ENCODE measurements at places on chromosomes 4 and X.

DNA sequence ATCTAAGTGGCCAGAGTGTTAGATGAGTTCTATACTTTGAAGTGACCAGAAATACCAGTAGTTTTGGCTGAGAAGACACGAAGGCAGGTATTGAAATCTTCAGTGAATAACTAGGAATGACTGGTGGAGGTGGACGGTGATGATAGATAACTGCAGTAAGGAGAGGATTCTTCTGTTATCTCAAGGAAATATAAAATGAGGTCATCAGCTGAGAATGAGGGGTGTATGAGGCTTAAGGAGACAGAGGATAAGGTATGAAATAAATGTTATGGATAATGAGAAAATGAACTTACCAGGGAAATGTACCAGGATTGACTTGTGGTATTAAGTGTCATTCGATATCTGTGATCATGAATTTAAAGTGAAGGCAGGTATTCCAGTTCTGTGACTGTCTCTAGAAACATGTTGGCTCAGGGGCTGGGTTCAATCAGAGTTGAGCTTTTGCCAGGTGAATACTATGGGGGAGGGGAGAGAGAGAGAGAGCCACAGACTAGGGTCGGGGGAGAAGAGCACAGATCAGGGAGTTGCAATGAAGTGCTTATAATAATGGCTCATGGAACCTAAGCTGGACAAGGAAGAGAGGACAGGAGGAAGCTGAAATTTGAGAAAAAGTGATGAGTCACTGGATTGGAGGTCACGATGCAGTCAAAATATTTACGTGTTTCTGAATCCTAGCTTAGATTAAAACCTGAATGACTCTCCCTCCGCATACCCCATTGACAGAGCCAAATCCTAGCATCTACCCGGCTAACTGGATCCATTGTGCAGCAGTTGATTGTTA is 37.5 kb upstream of the BRS3 start:
- DNase-seq: no peak

DNA sequence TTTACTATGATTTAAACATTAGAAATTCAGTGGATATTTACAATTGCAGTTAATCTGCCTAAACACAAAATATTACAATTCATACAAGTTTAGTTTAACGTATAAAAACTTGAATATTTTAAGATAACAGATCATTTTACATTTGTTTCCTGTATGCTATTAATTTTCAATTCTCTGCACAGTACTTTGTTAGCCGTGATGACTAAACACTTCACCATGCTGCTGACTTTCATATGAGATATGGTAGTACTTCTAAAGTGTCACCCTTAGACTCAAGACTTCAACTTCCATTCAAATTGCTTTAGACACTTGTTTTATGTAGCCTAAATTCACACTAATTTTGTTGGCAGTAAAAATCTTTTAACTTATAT is 1646.4 kb upstream of the ADGRL3 start:
- DNase-seq: no peak

DNA sequence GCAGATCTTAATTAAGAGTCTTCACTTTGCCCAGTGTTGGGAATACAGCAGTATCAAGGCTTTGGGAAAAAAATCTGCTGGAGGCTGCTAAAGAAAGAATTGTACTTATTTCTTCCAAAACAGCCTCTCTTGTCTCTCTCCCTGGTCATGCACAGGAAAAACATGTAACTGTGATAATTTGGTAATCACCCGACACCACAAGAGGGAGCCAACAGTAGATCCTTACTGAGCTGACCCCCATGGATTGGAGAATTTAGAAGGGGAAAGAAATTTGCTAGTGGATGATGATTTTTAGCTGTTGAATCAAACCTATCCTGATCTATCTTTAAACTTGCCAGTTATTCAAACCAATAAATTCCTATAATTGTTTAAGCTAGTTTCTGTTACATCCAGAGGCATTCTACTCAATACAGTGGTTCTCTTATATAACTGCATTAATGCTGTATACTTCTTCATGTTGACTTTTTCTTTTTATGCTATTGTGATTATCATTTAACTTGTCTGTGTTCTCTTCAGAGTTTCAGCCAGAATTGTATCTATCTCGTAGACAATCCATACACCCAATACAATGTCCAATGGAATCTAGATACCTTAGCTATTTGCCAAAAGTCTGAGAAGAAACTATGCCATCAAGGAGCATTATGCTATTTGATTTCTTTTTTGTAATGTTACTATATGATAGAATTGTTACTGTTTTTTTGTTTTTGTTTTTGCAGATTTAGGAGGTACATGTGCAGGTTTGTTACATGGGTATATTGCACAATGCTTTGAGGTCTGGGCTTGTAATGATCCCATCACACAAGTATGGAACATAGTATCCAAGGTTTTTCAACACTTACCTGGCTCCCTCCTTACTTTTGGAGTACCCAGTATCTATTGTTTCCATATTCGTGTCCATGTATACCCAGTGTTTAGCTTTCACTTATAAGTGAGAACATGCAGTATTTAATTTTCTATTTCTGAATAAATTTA is 31.3 kb upstream of the ARHGEF38 start:
- DNase-seq: no peak

GRCh38 chrX:46626566-46626965 is 53.0 kb downstream of the CHST7 start:
- DNase-seq: no peak

DNA sequence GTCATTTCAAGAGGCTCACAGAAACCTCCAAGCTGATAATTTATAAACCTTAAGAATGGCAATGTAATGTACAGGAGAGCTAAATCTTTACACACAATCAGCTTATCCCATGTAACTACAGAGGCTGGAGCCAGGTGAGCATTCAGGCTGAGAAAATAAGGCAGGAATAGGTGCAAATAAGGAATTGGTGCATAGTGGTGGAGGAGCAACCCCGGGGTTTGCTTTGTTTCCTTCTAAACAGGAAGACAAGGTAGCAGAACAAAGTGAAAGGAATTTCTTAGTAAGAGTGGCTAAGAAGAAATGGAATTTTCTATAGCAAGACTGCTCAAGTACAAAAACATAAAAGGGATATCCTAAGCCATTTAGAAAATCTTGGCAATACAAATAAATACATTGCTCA is 82.4 kb downstream of the NR3C2 start:
- DNase-seq: no peak

DNA sequence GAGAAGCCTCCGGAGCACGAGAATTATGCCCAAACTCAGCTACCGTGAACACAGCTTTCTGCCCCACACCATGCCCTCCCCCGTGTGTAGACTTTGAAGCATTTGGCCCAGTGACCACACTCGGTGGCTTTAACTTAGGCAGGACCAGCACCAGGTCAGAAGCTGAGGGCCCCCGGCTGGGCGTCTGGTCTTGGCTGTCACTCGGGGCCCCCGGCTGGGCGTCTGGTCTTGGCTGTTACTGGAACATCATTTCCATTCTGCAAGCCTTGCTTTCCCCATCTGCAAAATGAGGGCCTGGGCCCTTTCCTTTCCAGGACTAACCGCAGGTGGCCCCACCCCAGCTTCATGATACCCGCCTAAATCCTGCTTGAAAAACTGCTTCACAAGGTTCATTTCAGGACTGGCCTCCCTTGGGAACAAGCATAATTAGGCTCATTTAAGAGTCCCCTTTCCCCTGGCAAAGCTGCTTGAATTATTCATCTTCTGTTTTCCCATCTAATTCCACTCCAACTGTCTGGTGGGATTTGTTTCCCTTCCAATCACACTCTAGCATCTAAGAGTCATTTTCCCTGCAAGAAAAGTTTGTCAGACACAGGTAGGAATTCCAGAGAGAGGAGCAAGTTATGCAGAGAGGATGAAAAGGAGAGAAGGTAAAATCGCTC is 82.5 kb downstream of the WFS1 start:
- no peak for DNase-seq

DNA sequence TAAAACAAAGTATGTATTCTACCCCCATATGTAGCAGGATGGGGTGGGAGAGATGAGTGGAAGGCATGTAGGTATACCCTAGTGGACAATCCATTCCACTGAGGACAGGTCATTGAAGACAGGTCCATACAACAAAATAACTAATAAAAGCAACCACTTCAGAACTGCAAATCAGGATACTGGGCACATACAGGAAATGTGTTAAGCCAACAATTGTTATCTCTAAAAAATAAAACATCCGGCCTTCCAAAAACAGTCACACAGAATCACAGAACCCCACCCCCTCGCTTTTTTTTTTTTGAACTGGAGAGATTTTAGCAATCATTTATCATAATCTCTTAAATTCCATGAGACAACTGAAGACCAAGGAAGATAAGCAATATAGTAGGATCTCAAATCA is 112.9 kb downstream of the FRYL start:
- DNase-seq: no peak

- DNase-seq: no peak
Observed at GRCh38 chr4:139958739-139959098, 195.3 kb downstream of the MAML3 start.

DNA sequence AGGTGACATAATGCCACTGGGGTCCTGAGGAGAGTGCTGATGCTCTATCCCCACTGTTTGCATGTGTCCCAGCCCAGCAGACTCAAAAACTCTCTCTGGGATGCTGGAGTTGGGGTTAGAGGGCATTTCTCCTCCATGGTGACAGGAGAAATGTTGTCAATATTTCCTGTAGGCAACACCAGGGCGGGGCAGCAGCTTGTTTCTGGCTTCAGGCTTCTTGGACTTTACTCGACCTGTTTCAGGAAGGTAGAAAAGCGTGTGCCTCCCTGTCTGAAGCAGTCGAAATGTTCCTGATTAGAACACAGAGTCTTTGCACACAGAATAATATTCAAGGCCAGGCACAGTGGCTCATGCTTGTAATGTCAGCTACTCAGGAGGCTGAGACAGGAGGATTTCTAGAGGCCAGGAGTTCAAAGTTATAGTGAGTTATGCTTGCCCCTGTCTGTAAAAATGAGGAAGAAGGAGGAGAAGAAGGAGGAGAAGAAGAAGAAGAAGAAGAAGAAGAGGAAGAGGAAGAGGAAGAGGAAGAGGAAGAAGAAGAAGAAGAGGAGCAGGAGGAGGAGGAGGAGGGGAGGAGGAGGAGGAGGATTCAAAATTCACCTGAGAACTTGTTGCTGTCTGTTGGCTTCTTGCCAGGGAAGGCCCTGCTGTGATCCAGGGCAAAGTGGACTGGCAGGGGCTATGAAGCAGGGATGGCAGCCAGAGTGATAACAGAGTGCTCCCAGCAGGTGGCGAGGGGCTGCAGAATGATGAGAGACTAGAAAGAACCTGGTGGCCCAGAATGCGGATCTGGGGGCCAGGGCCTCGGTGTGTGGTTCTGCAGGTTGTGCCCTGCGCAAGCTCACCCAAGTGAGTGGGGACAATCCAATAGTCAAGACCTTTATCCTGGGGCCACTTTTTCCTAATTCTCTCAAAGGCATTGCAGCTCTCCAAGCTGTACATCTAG is 82.9 kb downstream of the RTL5 start:
- no peak for DNase-seq

DNA sequence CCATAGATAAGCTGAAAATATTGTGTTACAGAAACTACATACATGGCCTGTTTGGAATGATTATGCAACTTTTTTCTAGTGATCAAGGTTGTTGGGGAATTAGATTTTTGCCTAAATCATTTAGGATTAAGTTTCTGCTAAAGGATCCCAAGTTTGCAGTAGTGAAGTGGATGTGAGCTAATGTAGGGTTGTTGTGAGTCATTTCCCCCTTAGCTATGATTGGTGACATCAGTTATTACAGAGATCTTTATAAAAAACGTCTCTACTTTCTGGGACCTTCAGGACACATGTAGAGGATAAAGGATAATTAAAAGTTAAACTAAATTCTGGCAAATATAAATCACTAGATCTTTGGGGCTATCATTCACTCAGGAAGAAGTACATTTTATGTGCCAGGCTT is 133.3 kb downstream of the GATB start:
- DNase-seq: no peak

DNA sequence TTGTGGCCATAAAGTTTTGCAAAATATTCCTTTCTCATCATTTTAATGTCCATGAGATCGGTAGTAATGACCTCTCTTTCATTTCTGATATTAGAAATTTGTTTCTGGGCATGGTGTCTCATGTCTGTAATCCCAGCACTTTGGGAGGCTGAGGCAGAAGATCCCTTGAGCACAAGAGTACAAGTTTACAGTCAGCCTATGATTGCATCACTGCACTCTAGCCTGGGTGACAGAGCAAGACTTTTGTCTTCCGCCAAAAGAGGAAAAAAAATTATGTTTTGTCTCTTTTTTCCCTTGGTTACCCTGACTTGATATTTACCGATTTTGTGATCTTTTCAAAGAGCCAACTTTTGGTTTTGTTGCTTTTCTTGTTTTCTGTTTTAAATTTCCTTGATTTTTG is 10.8 kb upstream of the NKAP start:
- DNase-seq: no peak

GRCh38 chr4:73815145-73815544 is 21.3 kb upstream of the CXCL6 start:
- no peak for DNase-seq

DNA sequence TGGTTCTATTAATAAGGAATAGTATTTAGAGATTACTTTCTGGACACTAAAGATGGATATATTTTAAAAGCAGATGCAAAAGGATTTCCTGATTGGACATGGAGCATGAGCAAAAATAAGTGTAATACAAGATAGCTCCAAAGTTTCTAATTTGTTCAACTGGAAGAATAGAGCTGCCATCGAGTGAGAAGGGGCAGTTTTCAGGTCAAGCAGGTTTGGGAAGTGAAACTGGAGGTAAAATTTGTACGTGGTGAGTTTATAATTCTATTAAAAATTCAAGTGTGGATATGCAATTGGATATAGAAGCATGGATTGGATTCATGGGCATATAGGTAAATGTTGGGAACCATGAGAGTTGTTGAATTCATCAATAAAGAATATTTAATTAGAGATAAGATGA is 31.8 kb downstream of the PRDM8 start:
- no peak for DNase-seq

GRCh38 chr4:82891707-82892466 is 934 bp upstream of the SEC31A start:
- DNase-seq: no peak

DNA sequence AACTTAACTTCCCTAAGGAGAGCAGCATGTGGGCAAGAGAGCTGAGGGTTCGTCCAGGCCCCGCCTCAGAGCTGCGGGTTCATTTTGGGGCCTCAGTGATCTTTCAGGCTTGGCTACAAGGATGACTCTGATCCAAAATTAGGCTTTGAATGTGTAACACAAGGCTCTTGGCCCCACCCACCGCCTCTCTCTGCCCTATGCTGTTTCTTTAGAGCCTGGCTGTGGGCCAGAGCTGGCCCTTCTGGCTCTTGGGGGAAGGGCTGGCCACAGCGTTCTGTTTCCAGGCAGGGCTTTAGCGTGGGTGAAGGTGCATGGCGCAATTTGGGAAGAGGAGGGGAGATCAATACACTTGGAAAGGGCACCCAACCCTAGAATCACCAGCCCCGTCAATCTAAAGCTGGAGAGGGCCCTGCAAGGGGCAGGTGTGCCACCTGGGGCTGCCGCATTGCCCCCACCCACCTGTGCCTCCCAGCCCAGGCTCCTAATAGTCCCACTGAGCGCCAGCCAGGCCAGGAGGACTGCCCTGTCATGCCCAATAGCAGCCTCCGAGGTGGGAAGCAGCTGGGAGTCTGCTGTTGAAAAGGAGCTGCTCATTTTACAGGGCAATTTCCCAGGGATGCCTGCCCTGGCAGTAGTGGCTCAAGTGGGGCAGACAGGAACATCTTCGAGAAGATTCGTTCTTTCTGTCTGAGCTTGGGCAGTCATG is 84.5 kb upstream of the MAML3 start:
- DNase-seq: no peak

- DNase-seq: no peak
Observed at GRCh38 chrX:40863671-40864070, 128.3 kb upstream of the MED14 start.

GRCh38 chr4:84336964-84337705 is 162.0 kb downstream of the NKX6-1 start:
- DNase-seq: no peak

- DNase-seq: no peak
Observed at GRCh38 chr4:119020158-119020557, 115.5 kb upstream of the MYOZ2 start.

- DNase-seq: no peak
Observed at GRCh38 chrX:46649421-46650260, 76.1 kb downstream of the CHST7 start.
